Stimulated activated CD8-positive, alpha-beta memory T cell treated with anti-CD3 and anti-CD28 coated beads, Interleukin-7, amount 100 ng/mL, for 1 hour (primary cell): ENCODE measurements at places on chromosomes 6 and 20.

- DNase-seq: no peak
Measured at GRCh38 chr20:38427655-38428023, 7.5 kb downstream of the SNHG17 start.

DNA sequence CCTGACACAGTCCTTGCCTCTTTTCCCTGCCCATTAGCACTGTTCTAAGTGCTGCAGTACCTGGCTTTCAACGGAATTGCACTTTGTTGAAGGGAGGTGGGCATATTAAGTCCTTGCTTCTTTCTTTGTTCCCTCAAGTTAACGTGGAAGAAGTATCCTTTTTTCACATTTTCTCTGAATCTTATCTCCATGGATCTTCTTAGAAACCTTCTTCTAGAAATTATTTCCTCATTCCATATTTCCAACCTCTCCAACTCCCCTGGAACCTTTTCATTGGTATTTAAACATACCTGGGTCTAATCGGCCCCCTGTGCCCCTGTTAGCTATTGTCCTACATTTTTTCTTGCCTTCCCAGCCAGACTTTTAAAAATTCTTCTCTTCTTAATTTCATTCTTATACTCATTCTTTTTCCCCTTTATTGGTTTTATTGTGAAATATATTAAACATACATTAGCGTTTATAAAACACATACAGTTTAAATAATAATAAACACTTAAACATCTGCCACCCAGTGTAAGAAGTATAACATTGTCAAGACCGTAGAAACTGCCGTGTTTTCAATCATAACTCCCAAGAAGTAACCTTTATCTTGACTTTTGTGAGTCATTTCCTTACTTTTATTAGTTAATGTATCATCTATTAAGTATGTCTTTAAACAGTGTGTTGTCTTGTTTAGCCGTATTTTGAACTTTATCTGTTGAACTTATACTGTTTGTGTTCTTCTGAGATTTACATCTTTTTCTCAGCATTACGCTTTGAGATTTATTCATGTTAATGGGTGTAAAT, 118.2 kb downstream of the CDKAL1 start:
- no peak for DNase-seq

DNA sequence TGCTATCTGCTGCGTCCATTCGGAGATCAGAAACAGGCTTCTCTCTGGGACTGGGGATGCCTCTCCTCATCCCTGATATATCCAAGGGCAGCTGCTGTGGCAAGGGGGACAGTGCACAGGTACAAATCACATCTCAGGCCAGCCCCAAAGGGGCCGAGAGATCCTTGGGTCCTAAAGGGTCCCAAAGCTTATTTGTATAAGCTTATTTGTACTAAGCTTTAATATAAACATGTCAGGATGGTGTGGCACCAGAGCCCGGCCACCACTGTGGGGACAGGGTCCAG, 45.3 kb downstream of the FGD2 start:
- DNase-seq: no peak

DNA sequence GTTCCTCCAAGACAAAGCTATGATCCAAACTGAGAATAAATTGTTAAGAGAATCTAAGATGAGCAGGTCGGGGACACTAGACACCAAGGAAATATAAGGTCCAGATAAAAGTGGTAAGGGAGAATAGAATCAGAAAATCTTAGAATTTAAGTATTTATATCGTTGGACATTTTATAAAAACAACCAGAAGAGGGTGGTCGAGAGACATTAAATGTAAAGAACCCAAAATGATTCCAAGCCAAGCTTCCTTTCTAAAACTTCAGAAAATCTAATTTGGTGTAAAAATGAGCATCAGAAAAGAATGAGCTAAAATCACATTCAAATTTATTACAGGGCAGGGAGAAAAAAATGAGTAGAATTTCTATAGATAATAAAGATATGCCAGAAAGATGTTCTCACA, 97.8 kb upstream of the OGFRL1 start:
- DNase-seq: no peak

DNA sequence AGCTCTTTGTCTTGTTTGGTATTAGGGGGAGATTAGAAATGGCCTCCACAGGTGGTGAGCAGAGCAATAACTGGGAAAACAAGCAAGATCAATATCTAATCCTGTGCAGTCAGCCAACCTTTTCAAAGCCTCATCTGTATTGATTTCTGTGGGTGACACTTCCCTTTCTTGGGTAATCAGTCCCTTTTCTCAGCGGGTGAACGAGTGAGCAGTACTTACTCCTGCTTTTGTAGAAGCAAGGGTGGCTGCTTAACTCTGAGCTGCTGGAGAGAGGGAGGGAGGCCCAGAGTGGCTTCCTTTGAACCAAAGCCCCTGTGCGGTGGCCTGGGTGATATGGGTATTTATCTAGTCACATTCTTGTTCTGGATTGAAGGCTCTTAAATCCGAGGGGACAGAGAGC, 254.8 kb upstream of the CHD6 start:
- DNase-seq: no peak

DNA sequence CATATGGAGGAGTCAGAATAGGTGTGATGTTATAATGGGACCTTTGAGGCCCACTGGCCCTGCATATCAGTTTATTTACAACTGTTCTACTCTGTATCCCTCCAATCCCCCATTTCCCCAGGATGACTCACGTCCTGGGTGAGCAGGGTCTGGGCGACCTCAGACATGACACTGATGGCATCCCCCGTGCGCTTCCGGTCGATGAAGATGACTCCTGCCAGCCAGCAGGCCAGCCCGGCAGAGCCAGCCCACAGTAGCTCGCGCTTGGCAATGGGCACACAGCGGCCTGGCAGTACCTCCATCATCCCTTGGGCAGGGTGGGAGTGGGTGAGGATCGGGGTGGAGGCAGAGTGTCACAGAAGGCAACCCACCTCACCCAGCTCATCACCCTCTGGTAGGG, 5.6 kb downstream of the AGPAT1 start:
- no peak for DNase-seq

DNA sequence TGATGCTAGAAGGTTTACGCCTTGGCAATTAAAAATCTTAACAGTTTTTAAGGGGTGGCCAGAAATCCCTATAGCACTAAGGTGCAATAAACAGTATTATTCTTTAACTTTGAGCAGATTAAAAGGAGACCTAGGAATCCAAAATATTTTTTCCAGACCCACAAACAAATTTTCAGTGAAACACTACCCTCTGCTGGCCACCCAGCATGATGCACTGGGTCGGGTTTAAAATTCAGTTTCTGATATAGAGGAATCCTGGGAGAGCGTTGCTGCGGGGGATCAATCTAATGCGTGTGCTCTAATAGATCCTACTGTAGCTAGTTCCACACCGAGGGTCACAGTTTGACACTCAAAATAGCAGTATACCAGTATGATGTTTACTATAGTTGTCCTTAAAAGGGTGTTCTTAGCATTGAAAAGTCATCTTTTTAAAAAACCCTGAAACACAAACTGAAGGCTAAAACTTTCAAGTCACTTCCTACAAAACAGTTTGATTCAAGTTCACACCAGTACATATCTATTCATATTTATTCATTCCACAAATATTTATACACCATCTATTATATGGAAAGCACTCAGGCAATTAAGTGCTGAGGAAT, 10.2 kb downstream of the UBE3D start:
- DNase-seq: no peak

GRCh38 chr6:170022827-170023619, 267.9 kb downstream of the DLL1 start:
- no peak for DNase-seq

DNA sequence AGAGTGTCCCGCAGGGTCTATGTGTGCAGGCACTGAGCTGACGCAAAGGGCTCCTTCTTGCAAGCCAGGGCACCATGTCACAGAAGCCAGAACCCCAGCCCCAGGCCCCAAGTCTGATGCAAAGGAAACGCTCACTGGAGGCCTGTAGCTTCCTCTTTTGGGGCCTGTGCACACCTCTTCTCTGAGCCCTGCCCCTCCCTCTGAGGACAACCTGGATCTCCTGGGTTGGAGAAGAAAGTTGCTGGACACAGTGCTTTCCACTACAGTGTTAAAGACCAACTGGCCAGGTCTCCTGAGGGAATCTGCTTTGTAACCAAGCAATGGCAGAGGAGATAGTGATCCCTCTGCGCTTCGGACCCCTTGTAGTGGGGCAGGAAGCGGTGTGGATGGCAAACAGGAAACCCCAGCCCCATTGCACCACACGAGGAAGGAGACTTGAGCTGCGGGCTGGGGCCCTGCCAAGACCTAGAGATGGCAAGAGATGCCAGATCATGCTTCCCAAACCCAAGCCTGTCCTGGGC, 90.0 kb downstream of the PRND start:
- no peak for DNase-seq

DNA sequence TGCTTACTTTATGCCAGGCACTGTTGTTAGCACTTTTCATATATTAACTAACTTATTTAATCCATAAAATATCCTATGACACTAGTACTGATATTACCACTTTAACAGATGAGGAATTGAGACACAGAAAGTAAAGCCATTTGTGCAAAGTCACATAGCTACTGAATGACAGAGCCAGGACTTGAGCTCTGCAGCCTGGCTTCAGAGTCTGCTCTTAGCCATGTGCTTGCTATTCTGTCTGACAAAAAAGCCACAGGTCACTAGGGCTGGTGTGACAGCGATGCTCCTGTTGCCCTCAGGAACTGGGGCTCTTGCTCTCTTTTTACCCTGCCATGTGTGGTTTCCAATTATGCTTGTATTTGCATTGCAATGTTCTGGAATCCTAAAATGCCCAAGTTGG, 44.7 kb upstream of the RNF8 start:
- DNase-seq: no peak

- no peak for DNase-seq
Measured at GRCh38 chr6:30508890-30509736, 19.8 kb downstream of the HLA-E start.

DNA sequence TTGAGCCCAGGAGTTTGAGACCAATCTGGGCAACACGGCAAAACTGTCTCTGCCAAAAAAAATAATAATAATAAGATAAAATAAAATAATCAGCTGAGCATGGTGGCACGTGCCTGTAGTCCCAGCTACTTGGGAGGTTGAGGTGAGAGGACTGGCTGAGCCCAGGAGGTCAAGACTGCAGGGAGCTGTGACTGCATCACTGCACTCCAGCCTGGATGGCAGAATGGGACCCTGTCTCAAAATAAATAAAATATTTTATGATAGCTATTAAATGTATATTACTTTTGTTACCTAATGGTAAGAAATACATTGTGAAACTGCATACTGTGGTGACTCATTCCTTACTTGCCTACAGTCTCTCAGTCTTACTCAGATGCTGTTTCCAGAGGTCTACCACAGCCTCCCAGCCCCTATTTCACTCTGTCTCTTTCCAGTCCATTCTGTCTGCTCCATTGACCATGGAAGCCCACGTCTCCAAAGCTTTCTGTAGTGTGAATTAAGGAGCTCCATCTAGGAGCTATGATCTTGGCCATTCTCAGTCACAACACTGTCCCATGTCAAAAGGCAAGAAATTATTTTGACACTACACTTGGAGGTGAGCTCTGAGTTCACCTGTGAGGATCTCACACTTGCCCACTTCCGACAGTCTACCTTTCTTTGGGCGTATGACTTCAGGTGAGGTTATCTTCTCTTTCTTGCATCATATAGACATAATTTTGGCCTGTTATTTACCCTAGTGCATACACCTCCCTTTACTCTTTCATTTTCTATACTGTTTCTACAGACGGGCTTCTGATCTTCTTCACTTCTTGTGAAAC, 22.4 kb upstream of the SNX9 start:
- no peak for DNase-seq

- DNase-seq: no peak
Measured at GRCh38 chr6:3407840-3408239, 49.0 kb downstream of the SLC22A23 start.

GRCh38 chr6:37607944-37608343, 89.7 kb downstream of the MDGA1 start:
- no peak for DNase-seq

DNA sequence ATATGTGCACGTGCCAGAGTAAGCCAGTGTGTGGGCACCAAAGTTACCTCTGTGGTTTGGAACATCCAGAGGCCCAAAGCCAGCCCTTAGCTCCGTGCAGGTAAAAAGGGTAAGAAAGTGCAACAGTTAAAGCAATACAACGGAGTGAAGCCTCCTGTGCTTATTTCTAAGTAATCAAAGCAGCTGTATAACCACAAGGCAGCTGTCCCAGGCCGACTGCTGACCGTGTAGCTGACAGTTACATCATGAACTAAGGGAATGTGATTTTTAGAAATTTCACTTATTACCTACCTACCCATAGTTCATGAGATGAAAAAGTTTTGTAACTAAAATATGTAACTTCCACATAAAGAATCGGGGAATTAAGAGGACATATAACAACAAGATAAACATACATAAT, 121.2 kb upstream of the QKI start:
- no peak for DNase-seq

- DNase-seq: no peak
Measured at GRCh38 chr6:109118871-109119354, 23.6 kb downstream of the CEP57L1 start.

DNA sequence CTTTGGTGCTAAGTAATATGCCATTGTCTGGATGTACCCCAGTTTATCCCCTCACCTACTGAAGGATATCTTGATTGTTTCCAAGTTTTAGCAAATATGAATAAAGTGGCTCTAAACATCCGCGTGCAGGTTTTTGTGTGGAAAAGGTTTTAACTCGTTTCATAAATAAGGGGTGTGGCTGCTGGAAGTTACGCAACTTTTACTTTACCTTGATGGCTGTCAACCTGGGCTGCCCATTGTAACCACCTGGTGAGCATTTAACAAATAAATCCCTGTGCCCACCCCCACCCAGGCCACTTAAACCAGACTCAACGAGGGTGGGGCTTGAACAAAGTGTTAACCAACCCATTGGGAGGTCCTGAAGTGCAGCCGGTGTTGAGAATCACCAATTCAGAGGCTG, 187.8 kb downstream of the NRN1 start:
- no peak for DNase-seq

DNA sequence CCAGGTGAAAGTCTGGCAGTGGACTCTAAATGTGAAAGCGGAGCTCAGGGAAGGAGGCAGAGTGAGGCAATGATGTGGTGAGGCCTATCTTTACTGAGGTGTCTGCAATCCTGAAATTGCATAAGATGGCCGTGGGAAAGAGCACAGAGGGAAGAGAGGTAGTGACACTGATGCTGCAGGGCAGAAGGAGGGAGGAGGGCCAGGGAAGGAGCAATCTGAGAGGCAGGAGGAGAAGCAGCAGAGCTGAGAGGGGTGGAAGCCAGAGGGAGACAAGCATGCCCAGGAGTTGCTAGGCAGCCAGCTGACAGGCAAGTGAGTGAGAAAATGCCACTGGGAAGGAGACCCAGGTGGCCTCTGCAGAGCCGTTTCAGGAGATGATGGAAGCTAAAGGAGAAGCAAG, 97.4 kb upstream of the CNR1 start:
- no peak for DNase-seq

DNA sequence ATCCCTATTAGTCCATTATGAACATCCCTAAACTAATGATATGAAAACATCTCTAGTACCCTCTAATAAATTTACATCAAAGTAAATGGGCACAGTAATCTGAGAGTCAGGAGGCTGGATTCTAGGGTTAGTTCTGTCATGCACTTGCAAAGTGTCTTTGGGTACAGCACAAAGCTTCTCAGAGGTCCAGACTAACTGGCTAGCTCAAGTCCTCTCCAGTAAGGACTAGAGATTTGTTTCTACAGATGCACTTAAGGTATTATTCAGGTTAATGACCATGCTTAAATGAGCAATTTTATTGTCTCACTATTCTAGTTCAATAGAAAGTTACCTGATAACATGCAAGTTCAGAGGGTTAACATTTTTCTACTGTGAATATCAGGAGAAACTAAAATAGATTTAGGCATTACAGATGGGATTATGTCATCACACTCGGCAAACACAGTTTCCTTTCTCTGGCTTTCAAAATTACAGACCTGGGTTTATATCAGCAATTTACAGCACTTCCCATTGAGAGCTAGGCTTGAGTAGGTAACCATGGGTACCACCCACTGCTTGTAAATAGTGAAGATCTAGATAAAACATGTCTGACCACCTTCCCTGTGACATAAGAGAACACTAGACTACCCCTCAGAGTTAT, 402.9 kb upstream of the RUNX2 start:
- no peak for DNase-seq
